Left ventricle myocardium inferior (tissue), 1 donor: ENCODE measurements at places on chromosomes 5 and 9. TPM values are rescaled to one million over a fixed set of nuclear protein-coding genes. Genes with fewer than 3 reads are reported as not detected.

DNA sequence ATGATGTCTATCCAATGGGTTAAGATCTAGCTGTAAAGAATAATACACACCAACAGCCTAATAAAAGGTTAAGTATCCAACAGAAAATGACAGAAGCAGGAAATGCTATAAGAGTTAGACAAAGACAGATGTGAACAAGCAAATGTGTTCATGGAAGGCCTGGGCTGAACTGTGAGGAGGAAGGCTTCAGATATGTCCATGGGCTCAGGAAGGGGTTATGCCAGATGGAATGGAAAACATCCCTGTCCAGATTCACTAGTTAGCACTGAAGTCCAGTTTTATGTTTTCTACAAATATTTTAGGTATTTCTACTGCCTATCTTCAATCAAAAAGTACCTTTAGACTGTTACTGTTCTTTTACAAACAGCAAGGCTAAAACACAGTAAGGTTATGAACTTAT, 27.1 kb downstream of the ERAP1 start:
- H3K27ac ChIP-seq, result peak overlapping the region; percentile 13

- H3K27me3 ChIP-seq, result no peaks in the 10 kb centered on the region
- H3K27ac ChIP-seq, result no peak overlapping the region
- H3K4me3 ChIP-seq, result no peak overlapping the region
- no peaks in the 10 kb centered on the region for H3K36me3 ChIP-seq
- peaks cover 7% of the 10 kb centered on the region for H3K4me1 ChIP-seq
Measured at GRCh38 chr5:54845567-54845941, 139.8 kb downstream of the ESM1 start.

The EIF4EBP3 gene
- 13.1 TPM for total RNA-seq

DNA sequence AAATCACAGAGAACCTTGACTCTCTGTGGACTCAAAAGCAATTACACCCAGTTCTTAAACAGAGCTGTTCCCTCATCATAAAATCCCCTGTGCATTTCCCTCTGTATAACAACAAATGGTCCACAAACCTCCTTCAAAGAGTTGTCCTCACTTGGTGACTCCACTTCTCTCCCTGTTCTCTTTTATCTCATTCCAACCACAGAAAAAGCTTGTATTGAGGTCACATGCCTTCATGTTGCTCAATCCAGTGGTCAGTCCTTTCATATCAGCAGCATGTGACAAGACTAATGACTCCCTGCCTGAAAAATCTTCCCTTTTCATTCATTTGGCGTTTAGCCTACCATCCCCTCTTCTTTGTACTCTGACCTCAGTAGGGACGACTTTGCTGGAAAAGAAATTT, 158.0 kb downstream of the DEPDC1B start:
- peak overlapping the region; percentile 57 for H3K27ac ChIP-seq
- no peaks in the 10 kb centered on the region for H3K36me3 ChIP-seq
- H3K27me3 ChIP-seq, result no peaks in the 10 kb centered on the region
- peaks cover 33% of the 10 kb centered on the region for H3K4me1 ChIP-seq
- H3K4me3 ChIP-seq, result no peak overlapping the region

DNA sequence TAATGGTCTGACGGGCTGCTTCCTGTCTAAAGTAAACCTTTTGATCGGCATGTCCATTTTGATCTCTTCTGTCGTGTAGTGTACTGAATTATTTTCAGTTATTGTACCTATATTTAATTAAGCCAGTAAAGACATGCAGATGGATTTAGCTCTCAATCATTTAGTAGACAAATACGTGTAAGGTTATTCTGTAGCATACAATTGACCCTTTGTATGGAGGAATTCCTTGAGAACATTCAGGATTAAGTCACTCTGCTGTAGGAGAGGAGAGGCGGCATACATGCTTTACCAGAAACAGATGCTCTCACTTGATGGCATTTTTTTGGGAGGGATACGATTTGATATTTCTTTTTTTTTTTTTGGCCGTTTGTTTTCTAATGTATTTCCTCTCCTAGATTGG, 141.0 kb downstream of the PBX3 start:
- DNase-seq, result no peak
- H3K36me3 ChIP-seq, result no peaks in the 10 kb centered on the region
- peak overlapping the region; percentile 13 for H3K27ac ChIP-seq
- H3K4me1 ChIP-seq, result peaks cover 67% of the 10 kb centered on the region

GRCh38 chr9:88923653-88924288, 67.5 kb upstream of the S1PR3 start:
- peaks cover 6% of the 10 kb centered on the region for H3K4me1 ChIP-seq
- H3K36me3 ChIP-seq, result no peaks in the 10 kb centered on the region
- H3K4me3 ChIP-seq, result no peak overlapping the region
- H3K27me3 ChIP-seq, result no peaks in the 10 kb centered on the region
- no peak for DNase-seq

The PCDHA1 gene
- not detected for total RNA-seq

- no peak for DNase-seq
- H3K27ac ChIP-seq, result no peak overlapping the region
- H3K4me1 ChIP-seq, result no peaks in the 10 kb centered on the region
- H3K4me3 ChIP-seq, result no peak overlapping the region
- H3K36me3 ChIP-seq, result no peaks in the 10 kb centered on the region
Measured at GRCh38 chr9:28234894-28235277, 661.6 kb upstream of the C9orf72 start.

DNA sequence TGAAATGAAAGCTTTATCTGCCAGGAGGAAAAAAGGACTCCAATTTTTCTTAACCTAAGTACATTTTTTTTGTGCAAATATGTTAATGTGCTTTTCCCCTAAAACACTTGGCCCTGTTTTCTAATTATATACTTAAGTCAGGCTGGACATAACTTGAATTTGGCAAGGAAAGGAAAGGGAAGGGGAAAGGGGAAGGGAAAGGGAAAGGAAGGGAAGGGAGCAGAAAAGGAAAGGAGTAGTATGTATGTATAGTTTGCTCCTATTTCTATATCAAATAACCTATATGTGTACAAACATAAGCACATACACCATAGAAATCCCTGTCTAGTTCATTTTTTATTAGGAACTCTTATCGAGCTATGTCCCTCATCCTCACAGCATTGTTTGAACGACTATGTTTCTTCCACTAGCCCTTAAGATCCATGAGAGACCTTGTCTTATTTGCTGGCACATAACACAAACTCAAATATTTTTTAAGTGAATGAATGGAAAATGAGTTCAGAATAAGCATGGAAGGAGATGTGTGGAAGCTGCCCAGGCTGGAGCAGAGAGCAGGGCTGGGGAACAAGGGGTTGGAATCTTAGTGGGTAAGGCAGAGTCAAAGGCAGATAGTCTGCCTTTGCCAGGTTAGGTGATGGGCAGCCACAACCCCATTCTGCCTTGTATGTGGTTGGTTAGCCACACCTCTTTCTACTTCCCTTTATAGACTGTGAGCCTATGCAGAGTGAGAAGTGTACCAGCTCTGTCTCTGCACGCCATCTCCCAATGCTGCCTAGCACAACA, 70.0 kb downstream of the KLHL3 start:
- H3K27me3 ChIP-seq, result no peaks in the 10 kb centered on the region
- no peak for DNase-seq
- H3K36me3 ChIP-seq, result peaks cover 4% of the 10 kb centered on the region
- H3K27ac ChIP-seq, result peak overlapping the region; percentile 75
- peak overlapping the region; percentile 22 for H3K4me3 ChIP-seq

- H3K36me3 ChIP-seq, result no peaks in the 10 kb centered on the region
- no peak overlapping the region for H3K4me3 ChIP-seq
- H3K4me1 ChIP-seq, result no peaks in the 10 kb centered on the region
Measured at GRCh38 chr9:108813951-108814601, 41.7 kb downstream of the ACTL7B start.

DNA sequence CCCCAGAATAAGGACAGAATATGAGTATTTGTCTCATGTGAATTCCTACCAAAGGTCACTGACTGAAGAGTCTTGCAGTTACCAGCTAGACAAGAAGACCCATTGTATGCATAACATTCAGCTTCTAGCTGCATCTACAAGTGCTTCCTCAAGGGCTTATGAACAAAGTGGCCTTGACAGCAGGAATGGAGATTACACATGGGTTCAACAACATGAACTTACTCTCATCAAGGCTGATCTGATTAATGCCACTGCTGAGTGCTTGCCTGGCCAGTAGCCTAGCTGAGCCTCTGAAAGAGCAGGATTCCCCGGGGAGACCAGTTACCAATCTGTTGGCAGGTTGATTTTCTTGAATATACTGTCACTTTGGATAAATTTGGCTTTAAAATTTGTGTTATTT, 76.7 kb upstream of the CHD1 start:
- no peaks in the 10 kb centered on the region for H3K27me3 ChIP-seq
- no peaks in the 10 kb centered on the region for H3K36me3 ChIP-seq
- H3K4me1 ChIP-seq, result no peaks in the 10 kb centered on the region

- peak; percentile 41 for DNase-seq
- H3K4me3 ChIP-seq, result peak overlapping the region; percentile 85
- peak overlapping the region; percentile 97 for H3K27ac ChIP-seq
- H3K4me1 ChIP-seq, result peaks cover 63% of the 10 kb centered on the region
- H3K27me3 ChIP-seq, result no peaks in the 10 kb centered on the region
- H3K36me3 ChIP-seq, result no peaks in the 10 kb centered on the region
Measured at GRCh38 chr5:172641359-172642050, 442 bp downstream of the NEURL1B start.

The ADGRD2 gene
- total RNA-seq, result not detected

- no peak for DNase-seq
- H3K4me1 ChIP-seq, result no peaks in the 10 kb centered on the region
- H3K27me3 ChIP-seq, result no peaks in the 10 kb centered on the region
- no peak overlapping the region for H3K27ac ChIP-seq
Measured at GRCh38 chr9:70873506-70873905, 247.9 kb downstream of the TRPM3 start.

- no peaks in the 10 kb centered on the region for H3K4me1 ChIP-seq
- H3K36me3 ChIP-seq, result peaks cover 28% of the 10 kb centered on the region
- no peaks in the 10 kb centered on the region for H3K27me3 ChIP-seq
Measured at GRCh38 chr9:75071530-75072122, 16.3 kb downstream of the NMRK1 start.

DNA sequence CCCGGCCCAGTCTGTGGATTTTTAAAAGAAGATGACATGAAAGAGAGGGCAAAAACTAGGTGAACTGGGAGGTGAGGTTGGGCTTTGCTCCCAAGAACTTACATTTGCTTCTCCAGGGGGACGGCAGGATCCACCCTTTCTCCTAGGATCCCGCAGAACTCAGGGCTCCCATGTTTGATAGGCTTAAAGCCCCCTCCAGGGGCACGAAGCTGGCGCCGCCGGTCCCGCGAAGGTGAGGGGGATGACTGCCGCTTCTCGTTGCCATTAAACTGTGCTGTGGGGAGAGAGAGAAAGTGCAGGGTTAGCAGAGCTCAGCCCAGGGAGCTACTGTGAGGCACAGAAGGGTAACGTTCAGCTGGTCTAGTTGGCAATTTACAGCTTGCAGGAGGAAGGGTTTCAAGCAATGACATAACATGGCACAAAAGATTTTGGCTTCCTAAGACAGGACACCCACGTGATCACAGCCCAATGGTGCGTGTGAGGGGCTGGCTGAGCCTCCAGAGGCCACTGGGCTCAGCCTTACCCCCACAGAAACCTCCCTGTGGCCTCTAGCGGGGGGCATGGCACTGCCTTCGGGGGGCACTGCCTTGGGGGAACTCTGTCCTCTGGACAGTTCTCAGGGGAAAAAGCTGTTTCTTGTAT, 52.0 kb upstream of the SLC25A51 start:
- H3K27ac ChIP-seq, result no peak overlapping the region
- H3K36me3 ChIP-seq, result peaks cover 22% of the 10 kb centered on the region
- peaks cover 62% of the 10 kb centered on the region for H3K4me1 ChIP-seq
- H3K4me3 ChIP-seq, result no peak overlapping the region
- DNase-seq, result no peak

The FOXD4L5 gene
- 0.08 TPM for total RNA-seq

- H3K4me1 ChIP-seq, result peaks cover 95% of the 10 kb centered on the region
- peak; percentile 71 for DNase-seq
- no peaks in the 10 kb centered on the region for H3K36me3 ChIP-seq
- H3K4me3 ChIP-seq, result peak overlapping the region; percentile 3
Measured at GRCh38 chr9:652914-653313, 188.6 kb upstream of the DMRT1 start.

DNA sequence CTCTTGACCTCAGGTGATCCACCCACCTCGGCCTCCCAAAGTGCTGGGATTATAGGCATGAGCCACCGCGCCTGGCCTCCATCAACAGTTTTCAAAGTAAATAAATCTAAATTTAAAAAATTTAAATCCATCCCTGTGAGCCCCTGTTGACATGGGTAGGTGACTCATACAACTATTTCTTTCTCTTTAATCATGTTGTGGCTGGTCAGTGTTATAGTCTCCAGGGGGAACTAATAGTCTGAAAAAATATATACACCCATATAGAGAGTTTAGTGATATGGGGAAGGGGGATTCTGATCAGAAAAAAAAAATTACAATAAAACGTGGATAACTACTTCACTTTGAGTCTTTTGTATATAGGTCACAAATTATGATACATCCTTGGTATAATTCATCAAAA, 159.2 kb downstream of the ZNF608 start:
- H3K27ac ChIP-seq, result no peak overlapping the region
- H3K4me3 ChIP-seq, result no peak overlapping the region
- no peaks in the 10 kb centered on the region for H3K4me1 ChIP-seq
- no peaks in the 10 kb centered on the region for H3K36me3 ChIP-seq
- DNase-seq, result no peak

DNA sequence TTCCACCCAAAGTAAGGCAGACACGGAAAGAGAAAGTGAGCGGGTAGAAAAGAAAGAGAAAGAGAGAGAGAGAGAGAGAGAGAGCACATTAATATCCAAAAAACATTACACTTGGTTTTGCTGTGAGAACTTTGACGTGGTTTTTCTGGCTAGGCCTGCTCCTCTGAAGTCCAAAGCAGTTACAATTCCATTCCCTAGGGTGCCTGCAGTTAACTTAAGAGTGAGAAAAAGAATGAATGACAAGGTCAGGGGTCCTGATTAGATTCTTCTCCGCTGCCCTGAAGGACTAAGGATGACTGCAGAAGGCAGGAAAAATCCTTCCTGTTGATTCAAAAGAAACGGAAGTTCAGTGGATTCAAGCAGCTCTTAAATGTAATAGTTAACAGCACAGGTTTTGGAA, 589.8 kb downstream of the PRELID2 start:
- H3K27ac ChIP-seq, result no peak overlapping the region
- no peak for DNase-seq
- no peaks in the 10 kb centered on the region for H3K4me1 ChIP-seq

- H3K4me3 ChIP-seq, result no peak overlapping the region
- no peak overlapping the region for H3K27ac ChIP-seq
- no peaks in the 10 kb centered on the region for H3K36me3 ChIP-seq
- no peak for DNase-seq
Measured at GRCh38 chr5:6574537-6575245, 58.2 kb downstream of the NSUN2 start.

DNA sequence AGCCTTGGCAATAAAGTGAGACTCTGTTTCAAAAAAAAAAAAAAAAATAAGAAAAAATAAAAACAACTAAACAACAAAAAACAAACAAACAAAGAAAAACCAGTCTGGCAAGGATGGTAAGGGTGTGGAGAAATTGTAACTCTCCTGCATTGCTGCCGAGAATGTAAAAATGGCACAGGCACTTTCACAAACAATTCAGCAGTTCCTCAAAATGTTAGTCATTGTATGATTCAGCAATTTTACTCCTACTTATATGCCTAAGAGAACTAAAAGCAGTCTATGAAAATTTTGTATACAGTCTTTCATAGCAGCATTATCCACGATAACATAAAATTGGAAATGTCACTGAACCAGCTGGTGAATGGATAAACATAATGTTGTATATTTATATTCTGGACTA, 280.4 kb downstream of the CDH9 start:
- no peaks in the 10 kb centered on the region for H3K4me1 ChIP-seq
- H3K27ac ChIP-seq, result no peak overlapping the region
- no peak for DNase-seq
- no peaks in the 10 kb centered on the region for H3K36me3 ChIP-seq

GRCh38 chr5:70440-70839, 21.5 kb upstream of the PLEKHG4B start:
- DNase-seq, result no peak
- H3K27me3 ChIP-seq, result peaks cover 57% of the 10 kb centered on the region
- H3K4me3 ChIP-seq, result no peak overlapping the region
- H3K36me3 ChIP-seq, result no peaks in the 10 kb centered on the region

- H3K4me3 ChIP-seq, result peak overlapping the region; percentile 47
- H3K4me1 ChIP-seq, result peaks cover 75% of the 10 kb centered on the region
- DNase-seq, result no peak
Measured at GRCh38 chr9:77018969-77019235, 553 bp upstream of the FOXB2 start.
